ENCODE measurements at places on chromosomes 4 and X.

DNA sequence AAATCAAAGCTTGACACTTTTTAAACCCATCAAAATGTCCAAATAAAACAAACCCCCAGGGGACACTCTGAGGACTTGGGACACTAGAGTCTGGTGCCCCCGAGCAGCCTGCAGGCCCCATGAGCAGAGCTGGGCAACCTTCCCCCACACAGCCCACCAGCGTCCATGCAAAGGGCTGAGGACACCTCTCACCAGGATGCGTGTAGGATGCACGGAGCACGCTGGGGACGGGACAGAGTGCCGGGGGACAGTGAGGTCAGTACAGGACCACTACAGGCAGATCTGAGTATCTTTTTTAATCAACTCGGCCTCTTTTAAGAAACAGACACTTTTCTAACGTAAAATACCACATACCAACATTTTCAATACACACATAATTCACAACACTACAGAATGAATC is 6.9 kb downstream of the GAK start:
- H3K36me3 ChIP-seq: peaks cover 52% of the 10 kb centered on the region
- DNase-seq: peak; percentile 21
- no peak overlapping the region for H3K4me3 ChIP-seq
- H3K27me3 ChIP-seq: no peaks in the 10 kb centered on the region

GRCh38 chrX:50211510-50211909 is 6.9 kb downstream of the CCNB3 start:
- no peak overlapping the region for H3K4me3 ChIP-seq
- H3K27ac ChIP-seq: no peak overlapping the region
- peaks cover 7% of the 10 kb centered on the region for H3K27me3 ChIP-seq
- no peak for DNase-seq

GRCh38 chr4:73589261-73589847 is 30.9 kb downstream of the RASSF6 start:
- H3K27ac ChIP-seq: no peak overlapping the region
- no peak for DNase-seq
- H3K4me3 ChIP-seq: no peak overlapping the region
- H3K4me1 ChIP-seq: no peaks in the 10 kb centered on the region
- H3K27me3 ChIP-seq: no peaks in the 10 kb centered on the region

DNA sequence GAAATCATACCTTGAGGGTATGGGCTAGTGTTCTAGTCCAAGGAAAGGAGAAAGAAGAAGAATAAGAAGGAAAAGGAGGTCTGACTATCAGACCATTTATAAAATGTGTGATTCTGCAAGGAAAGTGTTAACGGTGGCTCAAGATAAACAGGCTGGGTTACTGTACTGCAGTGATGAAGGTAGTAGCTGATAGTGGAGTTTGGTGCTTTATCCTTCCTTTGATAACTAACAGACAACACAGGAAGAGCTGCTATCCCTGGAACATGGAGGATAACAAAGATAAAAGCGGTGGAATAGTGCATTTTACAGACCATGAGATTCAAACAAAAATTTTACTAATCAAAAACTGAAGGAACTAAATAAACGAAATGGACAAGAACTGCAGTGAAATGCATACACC is 2.6 kb downstream of the UNC5C start:
- no peak overlapping the region for H3K4me3 ChIP-seq
- peaks cover 23% of the 10 kb centered on the region for H3K4me1 ChIP-seq

DNA sequence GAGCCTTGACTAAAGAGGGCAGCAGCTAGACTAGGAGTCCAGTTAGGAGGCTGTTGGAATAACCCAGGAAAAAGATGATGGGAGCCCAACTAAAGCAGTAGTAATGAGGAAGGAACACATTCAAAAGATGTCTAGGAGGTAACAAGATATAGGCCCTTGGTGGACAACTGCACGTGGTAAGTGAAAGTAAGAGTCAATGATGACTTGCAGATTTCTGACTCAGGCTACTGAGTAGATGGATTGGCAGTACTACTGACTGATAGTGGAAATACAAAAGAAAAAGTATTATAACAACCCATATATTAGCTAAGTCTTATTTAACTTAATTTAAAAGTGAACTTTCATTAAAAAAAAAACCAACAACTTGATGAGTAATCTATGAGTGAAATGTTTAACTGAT is 74.0 kb downstream of the PAK3 start:
- H3K27ac ChIP-seq: no peak overlapping the region
- H3K36me3 ChIP-seq: no peaks in the 10 kb centered on the region
- H3K27me3 ChIP-seq: peaks cover 35% of the 10 kb centered on the region
- peaks cover 18% of the 10 kb centered on the region for H3K4me1 ChIP-seq
- H3K4me3 ChIP-seq: no peak overlapping the region
- DNase-seq: no peak

- no peaks in the 10 kb centered on the region for H3K4me1 ChIP-seq
- H3K4me3 ChIP-seq: no peak overlapping the region
- H3K27ac ChIP-seq: no peak overlapping the region
- no peaks in the 10 kb centered on the region for H3K36me3 ChIP-seq
- H3K27me3 ChIP-seq: peaks cover 50% of the 10 kb centered on the region
- no peak for DNase-seq
Measured at GRCh38 chr4:73006286-73006990, 63.1 kb downstream of the COX18 start.

DNA sequence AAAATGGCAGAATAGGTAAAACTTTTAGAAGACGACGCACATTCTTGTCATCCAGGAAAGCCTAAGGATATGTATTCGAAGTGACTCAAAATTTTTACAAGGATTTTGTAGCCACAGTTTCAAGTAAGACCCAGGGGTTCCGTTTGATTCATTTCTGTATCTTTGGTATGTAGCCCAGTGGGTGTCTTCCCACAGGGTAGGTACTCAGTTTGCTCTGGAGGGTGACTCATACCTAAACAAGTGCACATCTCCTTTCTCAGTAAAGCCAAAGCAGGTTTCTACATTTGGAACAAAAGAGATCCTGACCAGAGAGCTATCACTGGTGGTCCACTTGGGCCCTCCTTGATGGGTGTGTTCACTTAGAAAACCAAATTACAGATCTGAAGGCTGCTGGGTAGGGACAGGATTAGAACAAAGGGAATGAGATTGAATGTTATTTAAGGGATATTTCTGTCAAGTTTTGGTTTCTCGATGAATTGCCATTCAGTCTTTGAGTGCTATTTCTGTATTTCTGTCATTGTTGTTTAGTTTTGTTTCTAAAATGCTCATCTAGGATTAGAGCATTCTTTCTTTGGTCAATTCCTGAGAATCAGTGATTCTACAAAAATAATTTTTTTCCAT is 56.1 kb downstream of the PLS3 start:
- peak overlapping the region; percentile 45 for H3K27ac ChIP-seq
- H3K27me3 ChIP-seq: peaks cover 57% of the 10 kb centered on the region
- DNase-seq: no peak
- no peaks in the 10 kb centered on the region for H3K36me3 ChIP-seq
- H3K4me1 ChIP-seq: peaks cover 17% of the 10 kb centered on the region
- H3K4me3 ChIP-seq: no peak overlapping the region

- peaks cover 44% of the 10 kb centered on the region for H3K27me3 ChIP-seq
- peaks cover 1% of the 10 kb centered on the region for H3K4me1 ChIP-seq
- H3K27ac ChIP-seq: no peak overlapping the region
- H3K36me3 ChIP-seq: no peaks in the 10 kb centered on the region
- no peak for DNase-seq
Measured at GRCh38 chr4:61204353-61205060, 4.4 kb downstream of the ADGRL3 start.

DNA sequence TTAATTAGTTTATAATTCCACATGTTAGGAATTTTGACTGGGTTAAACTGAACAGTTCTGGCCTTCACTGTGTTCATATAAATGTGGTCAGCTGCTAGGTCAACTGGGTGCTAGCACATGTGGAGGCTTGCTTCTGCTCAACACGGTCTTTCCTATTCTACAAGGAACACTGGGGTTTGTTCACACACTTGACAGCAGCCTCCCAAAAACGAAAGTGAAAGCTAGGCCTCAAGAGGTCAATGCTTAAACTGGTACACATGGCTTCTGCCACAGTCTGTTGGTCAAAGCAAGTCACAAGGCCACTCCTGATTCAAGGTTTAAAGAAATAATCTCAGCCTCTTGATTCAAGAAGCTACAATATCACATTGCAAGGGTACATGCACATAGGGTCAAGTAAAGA is 126.5 kb downstream of the QDPR start:
- DNase-seq: no peak
- H3K4me1 ChIP-seq: peaks cover 20% of the 10 kb centered on the region
- H3K4me3 ChIP-seq: no peak overlapping the region
- no peak overlapping the region for H3K27ac ChIP-seq

- peaks cover 11% of the 10 kb centered on the region for H3K27me3 ChIP-seq
- H3K4me3 ChIP-seq: peak overlapping the region; percentile 5
- H3K27ac ChIP-seq: peak overlapping the region; percentile 7
- peaks cover 21% of the 10 kb centered on the region for H3K4me1 ChIP-seq
Measured at GRCh38 chrX:53831662-53832635, 145.4 kb upstream of the HUWE1 start.

GRCh38 chr4:74206088-74206825 is 48.3 kb downstream of the MTHFD2L start:
- H3K4me1 ChIP-seq: peaks cover 10% of the 10 kb centered on the region
- no peaks in the 10 kb centered on the region for H3K27me3 ChIP-seq
- H3K4me3 ChIP-seq: no peak overlapping the region
- peak overlapping the region; percentile 20 for H3K27ac ChIP-seq
